Hindlimb muscle (tissue), 1 donor: ENCODE measurements at places on chromosomes 11 and 22.

- DNase-seq = no peak
Measured at GRCh38 chr11:131889760-131890581, 519.6 kb downstream of the NTM start.

DNA sequence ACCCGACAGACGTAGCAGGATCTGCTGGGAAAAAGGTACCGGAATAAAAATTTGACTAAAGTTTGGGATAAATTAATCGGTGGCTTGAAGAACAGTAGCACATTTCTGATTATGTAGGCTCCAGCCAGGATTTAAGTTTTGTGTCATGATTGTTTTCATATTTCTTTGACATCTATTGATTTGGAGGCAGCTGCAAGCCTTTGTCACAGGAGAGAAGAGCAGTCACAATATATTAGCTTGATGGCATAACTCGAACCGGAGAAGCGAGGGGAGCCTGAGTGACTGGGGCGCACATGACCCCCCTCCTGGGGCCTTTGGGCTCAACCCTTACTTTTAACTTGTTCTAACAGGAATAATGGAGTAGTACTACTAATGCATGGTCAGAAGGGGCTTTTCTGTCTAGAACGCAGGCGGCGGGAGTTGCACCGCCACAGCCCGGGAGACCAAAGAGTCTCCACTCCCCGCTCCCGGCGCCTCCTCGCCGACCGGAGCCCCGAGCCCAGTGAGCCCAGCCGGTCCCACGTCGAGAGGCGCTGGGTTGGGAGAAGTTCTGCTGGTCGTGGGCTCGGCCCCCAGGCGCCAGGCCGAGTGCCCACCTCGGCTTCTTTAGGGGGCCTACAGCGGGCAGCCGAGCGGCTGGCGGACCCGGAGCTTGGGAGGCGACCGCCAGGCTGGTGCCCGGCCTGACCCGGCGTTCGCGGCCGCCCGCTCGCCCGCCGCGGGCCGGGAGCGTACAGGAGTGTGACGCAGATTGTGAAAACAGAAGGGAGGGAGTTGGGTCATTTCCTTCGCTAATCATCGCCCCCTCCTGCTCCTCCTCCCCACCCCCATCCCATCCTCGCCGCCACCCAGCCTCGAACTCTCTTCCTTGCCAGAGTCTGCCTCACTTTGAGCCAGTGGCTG, 15.7 kb upstream of the PAX6 start:
- no peak for DNase-seq

- no peak for DNase-seq
Measured at GRCh38 chr22:43101306-43101705, 9.2 kb upstream of the BIK start.

DNA sequence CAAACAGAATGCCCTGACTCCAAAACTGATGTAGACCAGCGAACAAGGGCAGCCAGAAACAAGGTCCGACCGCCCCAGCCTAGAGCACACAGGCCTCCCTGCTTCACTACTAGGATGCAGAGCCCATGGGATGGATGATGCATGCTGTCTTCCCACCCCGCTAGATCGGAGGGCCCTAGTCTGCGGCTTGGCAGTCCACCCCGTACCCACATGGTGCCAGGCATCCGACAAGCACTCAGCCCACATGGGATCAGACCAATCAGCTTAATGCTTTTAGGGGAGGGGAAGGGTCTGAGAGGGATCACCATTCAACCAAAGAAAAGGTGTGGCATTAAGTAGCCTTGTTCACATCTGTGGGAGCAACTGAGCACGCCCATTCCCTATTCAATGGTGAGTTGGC, 30.6 kb downstream of the PISD start:
- no peak for DNase-seq

GRCh38 chr11:27174021-27174420, 133.4 kb downstream of the BBOX1 start:
- DNase-seq = no peak

DNA sequence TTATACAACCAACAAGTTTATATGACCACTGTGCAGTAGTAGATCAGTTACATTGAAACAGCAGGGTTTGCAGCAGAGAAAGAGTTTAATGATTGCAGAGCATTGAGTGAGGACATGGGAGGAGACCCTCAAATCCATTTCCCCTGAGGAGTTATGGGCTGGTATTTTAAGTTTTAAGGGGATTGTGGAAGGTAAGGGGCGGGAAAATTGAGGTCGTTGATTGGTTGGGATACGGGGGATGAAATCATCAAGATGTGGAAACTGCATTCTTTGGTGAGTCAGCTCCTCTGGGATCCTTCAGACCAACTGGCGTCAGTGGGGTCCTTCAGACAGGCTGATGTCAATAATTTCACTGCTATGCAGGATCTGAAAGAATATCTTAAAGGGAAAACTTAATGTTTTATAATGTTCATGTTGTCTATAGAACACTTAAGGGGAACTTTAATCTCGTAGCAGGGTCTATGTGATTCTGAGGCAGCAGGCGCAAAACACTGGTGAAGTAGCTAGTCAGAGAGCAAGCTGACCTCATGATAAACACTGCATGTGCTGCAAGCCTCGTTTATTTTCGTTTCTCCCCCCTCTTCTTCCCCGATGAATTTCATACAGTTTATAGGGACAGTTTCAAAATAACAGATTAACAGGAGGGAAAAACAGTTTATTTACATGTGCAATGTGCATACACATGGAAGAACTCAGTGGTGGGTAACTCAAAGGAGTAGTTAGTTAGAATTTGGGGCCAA, 17.4 kb upstream of the BACE1-AS start:
- DNase-seq = no peak

DNA sequence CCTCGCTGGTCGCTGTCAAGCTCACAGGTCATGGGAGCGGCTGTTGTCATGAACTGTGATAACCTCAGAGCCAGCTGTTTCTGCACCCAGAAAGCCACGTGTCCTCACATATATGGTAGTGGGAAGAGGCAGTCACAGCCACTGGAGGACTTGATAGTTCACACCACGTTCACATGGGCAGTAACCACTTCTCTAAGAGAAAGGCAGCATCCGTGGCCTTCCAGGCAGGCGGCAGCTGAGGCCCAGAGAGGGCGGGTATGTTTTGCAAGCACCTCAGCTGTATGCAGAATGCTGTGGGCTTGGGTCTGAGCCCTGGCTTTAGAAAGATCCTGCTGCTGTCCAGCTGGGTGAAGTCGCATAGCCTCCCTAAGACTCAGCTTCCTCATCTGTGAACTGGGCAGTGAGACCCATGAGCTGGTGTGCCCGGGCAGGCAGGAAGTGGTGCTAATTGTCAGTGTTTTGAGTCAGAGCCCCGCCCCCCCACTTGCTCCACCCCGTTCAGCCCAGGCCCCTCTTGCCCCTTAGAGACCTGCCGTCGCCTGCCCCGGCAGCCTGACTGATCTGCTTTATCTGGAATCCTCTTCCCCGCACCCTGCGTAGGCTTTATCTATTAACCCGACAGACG, 13.3 kb downstream of the TTC38 start:
- DNase-seq = no peak

GRCh38 chr11:8342821-8343681, 79.4 kb upstream of the LMO1 start:
- DNase-seq = no peak

DNA sequence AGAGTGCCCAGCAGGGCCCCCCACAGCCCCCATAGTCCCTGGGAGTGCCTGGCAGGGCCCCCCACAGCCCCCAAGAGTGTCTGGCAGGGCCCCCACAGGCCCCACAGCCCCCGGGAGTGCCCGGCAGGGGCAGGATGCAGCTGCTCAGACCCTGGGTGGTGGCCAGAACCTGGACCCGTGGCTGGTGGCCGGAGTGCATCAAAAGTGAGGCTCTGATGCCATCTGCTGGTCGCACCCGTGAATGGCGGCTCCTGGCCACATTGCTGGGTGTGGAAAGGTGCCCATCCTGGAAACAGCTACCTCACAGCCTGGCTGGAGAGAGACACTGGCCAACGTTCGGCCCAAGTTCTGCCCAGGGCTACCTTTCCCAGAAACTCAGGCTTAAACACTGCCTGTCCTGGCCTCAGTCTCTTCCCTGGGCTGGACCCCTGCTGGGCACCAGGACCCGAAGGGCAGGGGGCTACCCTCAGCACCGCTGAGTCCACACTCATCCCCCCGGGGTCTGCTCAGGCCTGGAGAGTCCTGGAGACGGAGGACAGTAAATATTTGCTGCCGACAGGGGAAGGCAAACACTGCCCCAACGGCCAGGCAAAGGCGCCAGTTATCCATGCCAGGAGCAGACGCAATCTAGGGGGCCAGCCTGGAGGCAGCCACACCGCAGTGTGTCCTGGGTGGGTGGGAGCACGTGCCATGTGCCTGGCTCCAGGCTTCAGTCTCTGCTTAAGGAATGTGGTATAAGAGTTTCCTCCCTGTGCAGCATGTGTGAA, 4.4 kb downstream of the INS start:
- peak; percentile 63 for DNase-seq

GRCh38 chr11:99452075-99452474, 431.3 kb downstream of the CNTN5 start:
- no peak for DNase-seq

DNA sequence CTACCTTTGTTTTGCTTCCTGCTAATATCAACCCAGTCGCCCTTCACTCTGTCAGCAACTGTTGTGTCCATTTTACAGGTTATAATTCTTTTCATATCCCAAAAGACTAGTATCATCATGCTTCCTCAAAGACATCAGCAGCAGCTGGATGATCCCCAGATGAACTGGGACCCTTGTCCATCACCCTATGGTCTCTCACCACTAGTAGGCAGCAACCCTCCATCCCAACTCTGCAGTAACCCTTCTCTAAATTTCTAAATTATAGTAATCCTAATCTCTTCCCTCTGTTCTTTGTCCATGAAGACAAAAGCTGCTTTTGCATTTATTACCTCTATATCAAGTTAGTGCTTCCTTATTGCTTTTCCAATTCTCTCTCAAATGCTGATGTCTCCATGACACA, 1025.8 kb downstream of the FAM181B start:
- no peak for DNase-seq

DNA sequence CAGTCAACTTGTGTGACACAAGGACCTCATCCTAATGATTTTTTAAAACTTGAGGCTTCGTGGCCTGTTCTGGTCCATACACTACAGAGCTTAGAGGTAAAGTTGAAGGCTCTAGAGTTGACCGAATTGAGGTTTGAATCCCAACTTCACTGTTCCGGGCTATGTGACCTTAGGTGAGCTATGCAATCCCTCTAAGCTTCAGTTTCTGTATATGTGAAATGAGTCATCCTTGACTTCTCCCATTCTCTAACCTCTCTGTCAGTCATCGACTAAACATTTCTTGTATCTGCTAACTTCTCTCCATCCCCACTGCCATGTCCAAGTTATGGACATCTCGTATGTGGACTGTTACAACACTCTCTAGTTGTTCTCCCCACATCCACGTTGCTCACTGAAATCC, 178.2 kb upstream of the TMEM45B start:
- DNase-seq = no peak

- peak; percentile 93 for DNase-seq
Measured at GRCh38 chr11:844693-845644, 2.3 kb downstream of the TSPAN4 start.

- DNase-seq = no peak
Measured at GRCh38 chr11:26985943-26986342, 8.0 kb upstream of the FIBIN start.

DNA sequence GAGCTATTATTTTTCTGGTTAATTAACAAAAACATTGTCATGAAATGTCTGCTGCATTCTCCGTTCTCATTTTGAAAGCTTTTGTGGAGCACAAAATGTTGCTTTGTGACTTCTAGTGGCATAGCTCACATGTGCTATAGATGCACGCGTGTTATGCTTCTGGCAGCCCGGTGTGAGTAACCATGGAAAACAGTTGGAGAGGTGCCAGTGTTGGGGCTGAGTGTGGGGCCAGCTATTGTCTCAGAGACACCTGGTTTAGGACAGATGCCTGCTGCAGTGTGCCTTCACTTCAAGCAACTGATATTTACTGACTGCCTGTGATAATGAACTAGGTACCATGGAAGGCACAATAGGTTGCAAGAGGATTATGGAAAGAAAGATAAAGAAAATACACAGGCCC, 760.6 kb downstream of the NTM start:
- DNase-seq = peak; percentile 6

GRCh38 chr11:102783720-102784119, 3.3 kb upstream of the MMP10 start:
- no peak for DNase-seq
